ENCODE measurements at places on chromosomes 2 and 18.

GRCh38 chr2:69307579-69308064 lies 79.4 kb downstream of the GFPT1 start:
- no peak for DNase-seq

DNA sequence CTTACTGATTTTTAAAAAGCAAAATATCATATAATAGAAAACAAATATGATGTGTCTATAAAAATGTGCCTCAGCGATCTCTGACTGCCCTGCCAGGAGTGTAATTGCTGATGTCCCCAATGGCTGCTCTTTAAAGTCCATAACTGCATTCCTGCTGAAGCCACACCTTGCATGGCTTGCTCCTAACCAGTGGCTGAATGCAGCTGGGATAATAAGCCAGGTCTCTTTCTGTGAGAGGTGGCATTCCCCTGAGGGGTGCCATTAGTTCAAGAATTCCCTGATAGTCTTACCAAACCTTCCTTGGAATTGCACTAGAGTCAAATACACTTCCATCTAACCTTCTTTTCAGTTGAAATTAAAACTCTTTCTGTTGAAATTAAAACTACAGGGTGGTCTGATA lies 125.8 kb upstream of the ZNF804A start:
- DNase-seq = no peak

- DNase-seq = no peak
Measured at GRCh38 chr2:71078624-71079023, 10.2 kb downstream of the NAGK start.

DNA sequence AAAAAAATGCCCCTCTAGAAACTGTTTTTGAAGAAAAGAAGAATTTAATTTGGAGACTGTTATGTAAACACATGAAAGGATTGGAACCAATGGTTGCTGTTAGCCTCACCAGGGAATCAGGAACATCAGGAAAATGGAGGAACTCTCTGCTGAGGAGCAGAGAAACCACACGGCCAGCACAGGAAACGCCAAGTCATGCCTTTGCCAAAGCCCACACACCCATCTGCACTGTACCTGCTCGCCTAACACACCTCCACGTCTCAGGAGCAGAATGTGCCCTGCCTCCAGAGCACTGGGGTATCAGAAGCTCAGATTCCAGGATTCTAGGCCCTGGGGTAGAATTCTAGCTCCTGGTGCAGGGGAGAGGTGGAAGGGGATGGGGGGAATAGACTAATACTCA lies 9.8 kb upstream of the SCYGR1 start:
- DNase-seq = no peak

DNA sequence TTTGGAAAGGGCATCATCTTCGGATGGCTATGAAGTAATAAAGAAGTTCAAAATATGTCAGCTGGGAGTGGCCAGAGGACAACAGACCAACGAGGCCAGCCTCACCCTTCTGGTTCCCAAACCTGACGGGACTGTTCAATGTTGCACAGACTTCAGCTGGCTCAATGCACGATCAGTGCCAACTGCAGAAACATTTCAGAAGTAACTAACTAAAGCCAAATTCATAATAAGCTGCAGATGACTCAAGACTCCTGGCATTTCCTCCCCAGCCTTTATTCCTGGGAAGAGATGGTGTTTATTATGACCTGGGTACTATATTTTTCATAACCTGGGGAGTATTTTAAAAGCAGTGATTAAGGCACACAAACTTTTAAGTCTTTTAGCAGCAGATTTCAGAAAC lies 3.8 kb upstream of the ATP6V1C2 start:
- DNase-seq = no peak

GRCh38 chr2:201366146-201366545 lies 9.0 kb upstream of the FLACC1 start:
- no peak for DNase-seq

DNA sequence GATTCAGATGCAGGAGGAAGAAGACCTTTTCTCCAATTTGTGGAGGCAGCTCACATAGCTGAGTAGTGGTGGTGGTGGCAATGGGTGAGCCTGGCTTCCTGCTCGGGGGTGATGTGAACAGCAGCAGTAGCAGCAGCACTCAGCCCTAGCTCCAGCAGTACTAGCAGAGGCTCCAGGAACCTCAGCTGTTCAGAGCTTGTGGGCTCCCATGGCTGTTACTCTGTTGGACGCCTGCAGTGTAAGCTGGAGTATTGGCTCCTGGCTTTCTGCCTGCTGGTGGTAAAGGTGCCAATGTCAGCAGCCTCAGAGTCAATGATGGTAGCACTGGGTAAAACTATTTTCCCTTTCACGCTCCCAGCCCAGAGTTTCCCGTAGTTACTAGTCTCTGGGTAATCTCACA lies 3.1 kb upstream of the SEH1L start:
- DNase-seq = no peak

GRCh38 chr2:96526101-96526591 lies 10.4 kb upstream of the ARID5A start:
- no peak for DNase-seq

DNA sequence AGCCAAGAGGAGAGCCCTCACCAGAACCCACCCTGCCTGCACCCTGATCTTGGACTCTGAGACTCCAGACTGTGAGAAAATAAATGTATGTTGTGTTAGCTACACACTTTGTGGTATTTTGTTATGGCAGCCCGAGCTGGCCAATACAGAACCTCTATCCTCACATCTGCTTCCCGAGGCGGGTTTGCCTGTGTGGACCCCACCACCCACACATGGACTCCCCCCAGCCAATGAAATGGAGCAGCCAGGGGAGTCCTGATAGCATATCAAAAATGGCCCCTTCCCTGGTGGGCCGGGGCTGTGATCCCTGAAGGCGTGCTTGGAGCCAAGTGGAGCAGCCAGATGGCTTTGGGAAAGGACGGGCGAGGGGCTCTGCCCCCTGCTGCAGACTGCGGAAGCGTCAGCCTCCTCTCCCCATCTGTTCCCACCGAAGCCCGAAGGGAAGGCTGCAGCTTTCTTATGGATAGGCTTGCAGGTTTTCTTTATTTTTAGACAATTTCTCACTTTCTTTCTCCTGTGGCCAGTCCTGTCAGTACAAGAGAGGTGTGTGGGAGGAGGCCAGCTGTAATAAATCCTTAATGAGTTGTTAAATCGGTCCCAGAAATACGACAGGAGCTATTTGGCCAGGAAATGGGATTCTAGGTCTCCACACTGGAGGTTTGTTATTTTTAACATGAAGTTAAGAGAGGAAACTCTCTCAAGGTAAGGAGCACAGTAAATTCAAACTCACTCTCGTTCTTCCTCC lies 34.4 kb downstream of the TEX51 start:
- no peak for DNase-seq

DNA sequence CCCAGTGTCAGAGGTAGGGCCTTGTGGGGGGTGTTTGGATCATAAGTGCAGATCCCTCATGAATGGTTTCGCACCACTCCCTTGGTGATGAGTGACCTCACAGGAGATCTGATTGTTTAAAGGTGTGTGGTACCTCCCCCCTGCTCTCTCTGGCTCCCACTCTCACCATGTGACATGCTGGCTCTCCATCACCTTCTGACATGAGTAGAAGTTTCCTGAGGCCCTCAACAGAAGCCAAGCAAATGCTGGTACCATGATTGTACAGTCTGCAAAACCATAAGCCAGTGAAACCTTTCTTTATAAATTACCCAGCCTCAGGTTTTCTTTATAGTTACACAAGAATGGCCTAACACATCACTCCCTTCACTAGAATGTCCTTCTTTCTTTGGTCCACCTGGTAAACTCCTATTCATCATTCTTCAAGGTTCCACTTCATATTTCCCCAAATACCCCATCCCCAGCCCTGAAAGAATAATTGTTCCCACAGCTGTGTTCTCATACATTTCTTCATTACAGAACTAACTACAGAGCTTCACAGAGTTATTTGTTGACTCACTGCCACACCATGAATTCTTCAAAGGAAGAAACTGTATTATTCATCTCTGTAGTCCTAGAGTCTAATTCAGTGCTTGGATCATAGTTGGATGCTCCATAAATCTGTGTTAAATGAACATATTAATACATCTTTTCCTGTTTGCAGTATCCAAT lies 81.2 kb upstream of the STK17B start:
- DNase-seq = no peak

DNA sequence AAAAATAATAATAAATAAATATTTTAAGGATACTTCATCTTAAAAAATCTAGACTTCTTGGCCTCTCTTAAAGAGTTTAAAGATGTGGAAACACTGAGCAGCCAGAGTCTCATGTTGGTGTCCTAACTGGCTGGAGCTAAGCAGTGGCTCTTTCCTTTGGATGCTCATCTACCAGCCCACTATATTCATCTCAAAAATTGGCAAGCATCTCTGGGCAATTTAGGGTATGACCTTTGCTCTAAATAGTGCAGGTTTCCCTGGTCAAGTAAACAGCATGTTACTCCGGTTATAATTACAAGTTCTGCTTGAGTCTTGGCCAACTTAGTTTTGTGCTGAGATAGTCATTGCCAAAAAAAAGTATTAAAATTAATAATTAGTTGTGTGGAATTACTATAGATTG lies 117.8 kb downstream of the TTC27 start:
- DNase-seq = no peak

GRCh38 chr18:61322265-61322873 lies 10.9 kb upstream of the CDH20 start:
- peak; percentile 33 for DNase-seq

DNA sequence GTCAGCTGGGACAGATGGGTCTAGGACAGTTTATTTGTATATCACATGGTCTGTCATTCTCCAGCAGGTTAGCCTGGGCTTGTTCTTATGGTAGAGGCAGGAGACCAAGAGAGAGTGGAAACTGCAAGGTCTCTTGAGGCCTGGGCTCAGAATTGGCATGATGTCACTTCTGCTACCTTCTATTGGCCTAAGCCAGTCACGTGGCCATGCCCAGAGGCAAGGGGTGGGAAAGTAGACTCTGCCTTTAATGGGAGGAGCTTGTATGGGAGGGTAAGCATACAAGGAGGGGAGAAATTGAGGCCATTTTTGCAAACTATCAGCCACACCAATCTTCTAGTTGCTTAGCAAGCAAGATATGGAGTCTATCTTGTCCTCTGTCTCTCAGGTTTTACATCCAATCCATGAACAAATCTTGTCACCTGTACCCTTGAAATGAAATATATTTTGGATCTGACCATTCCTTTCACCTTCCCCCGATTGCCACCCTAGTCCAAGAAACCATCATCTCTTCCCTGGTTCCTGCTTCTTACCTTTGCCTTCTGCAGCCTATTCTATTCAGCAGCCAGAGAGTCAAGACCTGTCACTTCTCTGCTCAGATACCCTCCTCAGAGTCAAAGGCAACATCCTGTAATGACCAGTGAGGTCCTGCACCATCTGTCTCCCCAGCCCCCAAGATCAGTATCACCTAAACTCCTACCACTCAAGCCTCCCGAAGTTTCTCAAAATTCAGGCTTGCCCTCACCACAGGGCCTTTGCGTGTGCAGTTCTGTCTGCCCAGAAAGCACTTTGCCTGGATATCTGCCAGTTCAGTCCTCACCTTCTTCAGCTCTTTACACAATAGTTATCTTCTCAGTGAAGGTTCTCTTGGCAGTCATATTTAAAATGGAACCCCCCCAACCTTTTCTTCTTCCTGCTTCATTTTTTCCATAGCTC lies 240.0 kb downstream of the LOXHD1 start:
- DNase-seq = no peak

DNA sequence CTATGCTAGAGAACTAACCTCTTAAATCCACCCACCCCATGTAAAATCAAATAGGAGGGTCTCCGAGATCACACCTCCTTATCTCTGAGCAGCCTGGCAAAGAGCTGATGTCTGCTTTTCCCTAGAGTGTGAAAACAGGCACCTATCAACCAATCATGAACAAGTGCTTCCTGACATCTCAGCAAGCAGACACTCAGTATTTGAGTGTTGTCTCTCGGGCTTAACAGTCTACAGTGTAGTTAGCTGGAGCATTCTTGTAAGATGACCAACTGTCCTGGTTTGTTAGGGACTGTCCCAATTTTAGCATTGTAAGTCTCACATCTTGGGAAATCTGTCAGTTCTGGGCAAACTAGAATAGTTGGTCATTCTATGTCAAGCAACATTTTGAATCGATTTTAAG lies 26.4 kb downstream of the MARCHF4 start:
- DNase-seq = no peak

DNA sequence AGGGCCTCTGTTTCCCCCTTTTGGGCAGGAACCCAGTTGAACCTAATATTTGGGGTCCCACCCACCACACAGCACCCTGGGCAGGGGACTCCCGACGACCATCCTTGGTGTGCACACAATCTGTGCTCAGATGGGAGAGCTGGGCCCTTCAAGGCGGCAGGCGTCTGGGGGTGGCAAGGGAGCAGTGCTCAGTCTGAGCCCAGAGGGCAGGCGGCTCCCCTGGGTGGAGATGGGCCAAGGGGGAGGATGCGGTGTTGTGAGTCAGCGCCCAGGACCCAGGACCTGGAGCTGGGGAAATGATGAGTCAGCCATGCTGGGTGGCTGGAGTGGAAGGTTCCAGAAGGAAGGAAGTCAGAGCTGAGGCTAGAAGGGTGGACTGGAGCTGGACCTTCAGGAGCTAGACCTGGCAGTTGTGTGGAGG lies 3.8 kb downstream of the PROM2 start:
- DNase-seq = no peak

DNA sequence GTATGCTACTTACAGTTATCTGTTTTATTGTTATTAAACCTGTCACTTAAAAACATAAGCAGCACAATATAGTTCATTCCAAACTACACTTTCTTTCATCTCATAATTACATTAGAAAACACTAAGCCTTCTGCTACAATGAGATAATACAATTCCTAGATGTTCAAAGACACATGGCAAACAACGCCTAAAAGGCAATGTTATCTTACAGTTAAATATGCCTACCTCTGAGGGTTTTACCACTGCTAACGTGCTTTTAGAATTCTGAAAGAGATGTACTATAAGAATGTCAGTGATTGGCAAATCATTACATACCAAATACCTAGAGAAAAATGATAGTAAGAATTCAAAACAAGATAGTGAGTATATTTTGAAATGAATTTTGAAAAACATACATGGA lies 46.8 kb upstream of the SPOPL start:
- no peak for DNase-seq

GRCh38 chr2:164224007-164224406 lies 397.3 kb downstream of the GRB14 start:
- DNase-seq = no peak

Measured in stimulated activated CD4-positive, alpha-beta T cell treated with anti-CD3 and anti-CD28 coated beads, Interleukin-12 subunit alpha, Interleukin-12 subunit beta, amount 100 ng/mL, for 24 hours (primary cell).